ENCODE measurements at places on chromosomes 7 and 10. TPM values are rescaled to one million over a fixed set of nuclear protein-coding genes. Genes with fewer than 3 reads are reported as not detected.
A peak's percentile ranks its signal among the peaks of the same experiment; 100 is the strongest.

DNA sequence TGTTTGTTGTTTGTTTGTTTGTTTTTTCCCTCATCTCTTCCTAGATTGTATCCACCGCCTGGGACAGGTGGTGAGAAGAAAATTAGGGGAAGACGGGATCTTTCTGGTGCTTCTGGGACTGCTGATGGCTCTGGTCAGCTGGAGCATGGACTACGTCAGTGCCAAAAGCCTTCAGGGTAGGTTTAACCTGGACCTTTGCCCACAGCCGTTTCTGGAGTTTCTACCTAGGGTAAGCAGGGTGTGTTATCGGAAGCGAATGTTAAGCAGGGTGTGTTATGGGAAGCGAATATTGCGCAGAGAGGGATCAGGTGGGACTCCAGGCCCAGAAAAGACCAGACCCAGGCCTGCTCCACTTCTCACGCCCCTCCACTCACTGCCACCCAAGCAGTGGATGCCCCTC, 4.7 kb downstream of the CLCN1 start:
- H3K4me1 ChIP-seq, result no peaks in the 10 kb centered on the region
- no peak overlapping the region for H3K27ac ChIP-seq
- peak; percentile 75 for DNase-seq
- H3K27me3 ChIP-seq, result no peaks in the 10 kb centered on the region

Gene RASSF4
- total RNA-seq, result 27.5 TPM

GRCh38 chr10:2619472-2619871, 447.9 kb upstream of the PFKP start:
- no peak overlapping the region for H3K4me3 ChIP-seq
- H3K4me1 ChIP-seq, result no peaks in the 10 kb centered on the region
- no peaks in the 10 kb centered on the region for H3K27me3 ChIP-seq
- H3K36me3 ChIP-seq, result no peaks in the 10 kb centered on the region
- no peak overlapping the region for H3K27ac ChIP-seq

Gene OR13A1
- not detected for total RNA-seq

GRCh38 chr10:130554701-130555410, 418.7 kb downstream of the GLRX3 start:
- no peaks in the 10 kb centered on the region for H3K4me1 ChIP-seq
- H3K27ac ChIP-seq, result no peak overlapping the region
- no peak overlapping the region for H3K4me3 ChIP-seq
- no peaks in the 10 kb centered on the region for H3K36me3 ChIP-seq
- DNase-seq, result no peak
- H3K27me3 ChIP-seq, result no peaks in the 10 kb centered on the region

GRCh38 chr7:77295549-77295948, 95.9 kb upstream of the FGL2 start:
- H3K27me3 ChIP-seq, result no peaks in the 10 kb centered on the region
- H3K36me3 ChIP-seq, result no peaks in the 10 kb centered on the region
- H3K4me1 ChIP-seq, result no peaks in the 10 kb centered on the region
- H3K27ac ChIP-seq, result no peak overlapping the region
- DNase-seq, result no peak
- no peak overlapping the region for H3K4me3 ChIP-seq

Gene NODAL
- not detected for total RNA-seq

Gene PILRB
- 239 TPM for total RNA-seq

Gene NEUROG3
- total RNA-seq, result 0.64 TPM

DNA sequence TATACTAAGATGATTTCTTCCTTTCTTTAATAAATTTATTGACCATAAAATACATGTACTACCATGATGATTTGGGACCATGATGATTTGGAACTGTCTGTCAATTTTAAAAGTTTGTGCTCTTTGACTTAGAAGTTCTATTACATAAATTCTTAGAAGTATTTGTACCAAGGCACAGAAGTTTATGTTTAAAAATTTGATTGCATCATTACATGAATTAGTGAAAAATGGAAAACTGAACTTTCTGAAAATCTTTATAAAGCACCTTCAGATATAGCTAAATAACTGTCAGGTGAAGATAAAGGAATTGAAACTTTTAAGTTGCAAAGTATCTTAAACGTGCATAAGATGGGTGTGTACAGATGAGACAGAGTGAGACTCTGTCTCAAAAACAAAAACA, 32.0 kb downstream of the MALSU1 start:
- H3K27ac ChIP-seq, result no peak overlapping the region
- H3K4me3 ChIP-seq, result no peak overlapping the region
- peaks cover 3% of the 10 kb centered on the region for H3K27me3 ChIP-seq
- H3K36me3 ChIP-seq, result no peaks in the 10 kb centered on the region

Gene UPK3BL2
- total RNA-seq, result 49.0 TPM

Gene PRPS1L1
- total RNA-seq, result not detected

GRCh38 chr7:69577221-69577620, 21.1 kb upstream of the AUTS2 start:
- DNase-seq, result no peak
- H3K4me3 ChIP-seq, result no peak overlapping the region
- H3K27ac ChIP-seq, result no peak overlapping the region
- no peaks in the 10 kb centered on the region for H3K27me3 ChIP-seq
- H3K36me3 ChIP-seq, result no peaks in the 10 kb centered on the region

Gene KIAA1217
- 64.9 TPM for total RNA-seq

- H3K36me3 ChIP-seq, result no peaks in the 10 kb centered on the region
- no peak for DNase-seq
- no peak overlapping the region for H3K27ac ChIP-seq
- no peaks in the 10 kb centered on the region for H3K4me1 ChIP-seq
- H3K4me3 ChIP-seq, result no peak overlapping the region
Observed at GRCh38 chr7:98810153-98810802, 59.5 kb downstream of the TMEM130 start.

DNA sequence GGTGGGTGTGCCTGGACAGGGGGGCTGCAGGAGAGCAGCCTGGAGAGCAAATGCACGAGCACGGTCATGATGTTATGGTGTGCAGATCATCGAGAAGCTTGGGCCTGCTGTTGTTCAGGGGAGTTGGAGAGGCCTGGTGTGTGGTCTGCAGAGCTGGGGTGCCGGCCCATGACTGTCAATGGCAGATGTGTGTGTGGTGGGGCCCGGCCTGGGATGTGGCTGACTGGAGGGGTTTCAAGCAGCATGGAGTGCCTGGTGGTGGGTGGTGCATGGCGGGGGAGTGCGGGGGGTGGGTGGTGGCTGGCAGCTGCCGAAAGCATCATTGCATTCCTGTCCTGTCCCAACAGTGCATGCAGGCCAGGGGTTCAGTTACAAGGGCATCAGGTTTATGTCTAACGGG, 122.6 kb downstream of the DOCK1 start:
- H3K27ac ChIP-seq, result no peak overlapping the region
- peaks cover 4% of the 10 kb centered on the region for H3K4me1 ChIP-seq
- no peak overlapping the region for H3K4me3 ChIP-seq

GRCh38 chr7:99109108-99110051, 34.5 kb downstream of the SMURF1 start:
- H3K4me1 ChIP-seq, result peaks cover 17% of the 10 kb centered on the region
- no peaks in the 10 kb centered on the region for H3K36me3 ChIP-seq
- H3K4me3 ChIP-seq, result no peak overlapping the region
- DNase-seq, result no peak
- no peaks in the 10 kb centered on the region for H3K27me3 ChIP-seq

Gene CRYGN
- total RNA-seq, result not detected

Gene RBP3
- total RNA-seq, result not detected

Gene DPYSL4
- not detected for total RNA-seq

Gene MYH16
- total RNA-seq, result not detected

Gene CCDC136
- 16.5 TPM for total RNA-seq

- no peaks in the 10 kb centered on the region for H3K36me3 ChIP-seq
- no peaks in the 10 kb centered on the region for H3K4me1 ChIP-seq
Observed at GRCh38 chr7:95919556-95919955, 147.2 kb downstream of the DYNC1I1 start.

- no peaks in the 10 kb centered on the region for H3K4me1 ChIP-seq
- no peak overlapping the region for H3K4me3 ChIP-seq
- H3K27me3 ChIP-seq, result no peaks in the 10 kb centered on the region
- no peak overlapping the region for H3K27ac ChIP-seq
- H3K36me3 ChIP-seq, result no peaks in the 10 kb centered on the region
Observed at GRCh38 chr10:69074532-69074931, 13.4 kb upstream of the SRGN start.

- DNase-seq, result peak; percentile 9
- H3K4me1 ChIP-seq, result peaks cover 40% of the 10 kb centered on the region
Observed at GRCh38 chr10:132517951-132518521, 19.6 kb upstream of the INPP5A start.

Gene SYNPO2L
- 4.5 TPM for total RNA-seq

GRCh38 chr10:23395017-23395416, 43.9 kb upstream of the OTUD1 start:
- no peaks in the 10 kb centered on the region for H3K4me1 ChIP-seq
- no peaks in the 10 kb centered on the region for H3K36me3 ChIP-seq
- H3K27me3 ChIP-seq, result no peaks in the 10 kb centered on the region
- no peak overlapping the region for H3K27ac ChIP-seq

Gene SPDYE11
- total RNA-seq, result not detected

DNA sequence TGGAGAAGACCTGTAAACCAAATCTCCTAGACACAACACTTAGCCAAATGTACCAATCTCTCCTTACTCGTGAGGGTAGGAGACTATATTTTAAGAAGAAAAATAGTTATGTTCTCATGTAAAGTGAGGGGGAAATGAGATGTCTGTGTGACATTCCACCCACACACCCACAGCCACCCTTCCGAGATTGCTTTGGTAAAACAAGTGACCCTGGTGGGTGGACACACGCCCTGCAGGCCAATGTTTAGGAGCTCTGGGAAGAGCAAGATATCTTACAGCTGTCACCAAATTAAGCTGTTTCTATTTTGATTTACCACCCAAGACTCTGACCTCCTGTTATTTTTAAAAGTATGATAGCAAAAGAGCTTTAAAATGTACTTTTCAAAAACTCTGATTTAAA, 147.2 kb upstream of the PFKP start:
- H3K4me3 ChIP-seq, result no peak overlapping the region
- no peak overlapping the region for H3K27ac ChIP-seq
- DNase-seq, result no peak
- no peaks in the 10 kb centered on the region for H3K36me3 ChIP-seq

DNA sequence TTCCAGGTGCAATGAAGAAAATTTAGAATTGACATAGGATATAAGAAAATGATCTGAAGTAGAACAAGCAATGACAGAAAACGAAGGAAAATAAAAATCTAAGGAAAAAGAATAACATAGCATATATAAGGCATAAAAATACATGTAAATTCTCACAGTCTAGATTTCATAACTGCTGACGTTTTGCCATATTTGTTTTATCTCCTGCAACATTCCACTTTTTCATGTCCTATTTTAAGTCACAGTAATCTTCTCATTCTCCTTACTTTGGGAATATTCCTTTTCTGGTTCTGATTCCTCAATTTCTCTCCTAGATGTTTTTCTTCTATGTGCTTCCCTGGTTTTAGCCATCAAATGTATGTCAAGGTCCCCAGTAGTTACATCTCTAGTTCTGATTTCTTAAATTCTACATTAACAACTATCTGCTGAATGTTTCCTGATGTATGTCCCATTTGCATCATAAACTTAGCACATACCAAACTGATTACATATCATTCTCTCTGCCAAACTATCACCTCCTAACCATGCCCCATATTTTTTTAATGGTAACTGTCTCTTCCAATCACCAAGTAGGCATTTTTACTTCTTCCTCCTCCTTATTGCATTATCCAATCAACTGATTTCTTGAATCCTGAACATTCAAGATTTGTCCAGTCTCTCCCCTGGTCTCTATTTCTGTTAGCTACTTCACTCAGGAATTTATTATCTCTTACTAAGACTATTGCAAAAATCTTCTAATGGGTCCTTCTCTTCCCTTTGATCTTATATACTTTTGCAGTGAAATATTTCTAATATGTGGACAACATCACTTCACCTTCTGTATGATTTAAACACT, 171.3 kb downstream of the DNAJC1 start:
- no peak for DNase-seq
- no peaks in the 10 kb centered on the region for H3K36me3 ChIP-seq
- H3K4me3 ChIP-seq, result no peak overlapping the region
- no peaks in the 10 kb centered on the region for H3K4me1 ChIP-seq
- no peak overlapping the region for H3K27ac ChIP-seq

GRCh38 chr10:9211228-9211627, 1156.7 kb downstream of the GATA3 start:
- H3K27me3 ChIP-seq, result peaks cover 5% of the 10 kb centered on the region
- H3K4me1 ChIP-seq, result no peaks in the 10 kb centered on the region
- H3K4me3 ChIP-seq, result no peak overlapping the region
- no peak overlapping the region for H3K27ac ChIP-seq

GRCh38 chr10:25177093-25177753, 2.4 kb downstream of the GPR158 start:
- no peak overlapping the region for H3K27ac ChIP-seq
- no peak for DNase-seq
- H3K4me1 ChIP-seq, result peaks cover 22% of the 10 kb centered on the region
- peaks cover 59% of the 10 kb centered on the region for H3K27me3 ChIP-seq

- H3K27ac ChIP-seq, result no peak overlapping the region
- H3K27me3 ChIP-seq, result no peaks in the 10 kb centered on the region
- no peaks in the 10 kb centered on the region for H3K36me3 ChIP-seq
- no peak overlapping the region for H3K4me3 ChIP-seq
Observed at GRCh38 chr10:7168414-7168813, 242.4 kb downstream of the SFMBT2 start.

- H3K27me3 ChIP-seq, result no peaks in the 10 kb centered on the region
- no peaks in the 10 kb centered on the region for H3K4me1 ChIP-seq
- no peaks in the 10 kb centered on the region for H3K36me3 ChIP-seq
- no peak overlapping the region for H3K4me3 ChIP-seq
- no peak for DNase-seq
Observed at GRCh38 chr7:88040694-88041093, 106.6 kb downstream of the ADAM22 start.

Gene PRLHR
- not detected for total RNA-seq

DNA sequence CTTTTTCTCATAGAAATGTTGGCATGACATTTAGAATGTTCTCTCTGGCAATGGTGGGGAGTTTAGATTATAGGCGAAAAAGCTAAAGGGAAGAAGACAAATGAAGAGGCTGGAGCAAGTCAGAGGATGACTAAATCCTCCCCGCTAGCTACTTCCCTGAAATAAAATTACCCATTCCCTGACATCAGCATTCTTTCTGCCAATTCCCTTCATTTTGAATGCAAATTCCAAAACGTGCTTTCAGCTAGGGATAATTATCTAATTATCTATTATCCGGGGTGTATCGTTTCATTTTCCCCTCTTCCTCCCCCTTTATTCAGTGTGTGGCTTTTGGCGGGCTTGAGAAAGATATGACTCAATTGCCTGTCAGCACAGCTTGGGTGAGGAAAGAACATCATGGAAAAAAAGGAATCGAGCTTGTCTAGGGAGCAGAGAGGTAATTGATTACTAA, 672.3 kb downstream of the TNS3 start:
- H3K27me3 ChIP-seq, result no peaks in the 10 kb centered on the region
- DNase-seq, result no peak
- no peak overlapping the region for H3K4me3 ChIP-seq
- H3K36me3 ChIP-seq, result no peaks in the 10 kb centered on the region
- no peaks in the 10 kb centered on the region for H3K4me1 ChIP-seq

Gene SPDYE16
- total RNA-seq, result not detected

GRCh38 chr10:72318418-72319262, 36.1 kb downstream of the DNAJB12 start:
- peak overlapping the region; percentile 82 for H3K27ac ChIP-seq
- no peak for DNase-seq
- H3K4me3 ChIP-seq, result peak overlapping the region; percentile 39
- H3K27me3 ChIP-seq, result no peaks in the 10 kb centered on the region

Gene BAZ1B
- 33.5 TPM for total RNA-seq

- H3K4me3 ChIP-seq, result no peak within 1 kb of the TSS
- no peak within 1 kb of the TSS for H3K27ac ChIP-seq
- H3K4me1 ChIP-seq, result no peaks in the 10 kb centered on the region
Observed at GRCh38 chr10:73433538-73433867, at the start of gene MSS51. MSS51 (minus strand) TSS chr10:73433561; CDS start chr10:73428284, 5,277 bp downstream.

- no peak for DNase-seq
- H3K27ac ChIP-seq, result no peak overlapping the region
- H3K36me3 ChIP-seq, result no peaks in the 10 kb centered on the region
- H3K27me3 ChIP-seq, result no peaks in the 10 kb centered on the region
Observed at GRCh38 chr7:70148997-70149396, 550.7 kb downstream of the AUTS2 start.

Measured in transverse colon (tissue), 4 donors.